ENCODE measurements at places on chromosomes 7 and 10. TPM values are rescaled to one million over a fixed set of nuclear protein-coding genes. Genes with fewer than 3 reads are reported as not detected.
A peak's percentile ranks its signal among the peaks of the same experiment; 100 is the strongest.

The MKRN1 gene
- total RNA-seq: 32.8 TPM

The SPDYE2B gene
- not detected for total RNA-seq

The RSU1 gene
- total RNA-seq: 49.7 TPM

DNA sequence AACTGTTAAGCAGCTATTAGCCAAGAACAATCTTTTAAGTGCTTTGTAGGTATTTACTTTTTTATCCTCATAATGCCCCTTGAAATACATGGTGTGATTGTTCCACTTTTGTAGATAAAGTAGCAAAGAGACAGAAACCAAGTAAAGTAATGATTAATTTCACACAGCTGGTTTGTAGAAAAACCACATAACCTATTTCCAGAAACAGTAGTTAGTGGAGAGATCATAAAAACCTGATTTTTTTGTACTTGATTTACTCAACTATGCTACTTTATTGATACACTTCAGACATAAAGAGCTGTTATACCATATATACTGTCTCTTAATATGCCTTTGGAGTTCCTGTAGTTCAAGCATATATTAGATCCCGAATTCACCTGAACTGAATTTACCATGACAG lies 118.4 kb downstream of the SEMA3A start:
- H3K27ac ChIP-seq: no peak overlapping the region
- no peaks in the 10 kb centered on the region for H3K36me3 ChIP-seq
- DNase-seq: no peak
- peaks cover under 1% of the 10 kb centered on the region for H3K4me1 ChIP-seq
- no peak overlapping the region for H3K4me3 ChIP-seq

GRCh38 chr10:109007514-109007913 lies 915.8 kb downstream of the XPNPEP1 start:
- H3K27ac ChIP-seq: no peak overlapping the region
- H3K4me3 ChIP-seq: no peak overlapping the region
- no peaks in the 10 kb centered on the region for H3K27me3 ChIP-seq
- DNase-seq: no peak
- no peaks in the 10 kb centered on the region for H3K4me1 ChIP-seq

DNA sequence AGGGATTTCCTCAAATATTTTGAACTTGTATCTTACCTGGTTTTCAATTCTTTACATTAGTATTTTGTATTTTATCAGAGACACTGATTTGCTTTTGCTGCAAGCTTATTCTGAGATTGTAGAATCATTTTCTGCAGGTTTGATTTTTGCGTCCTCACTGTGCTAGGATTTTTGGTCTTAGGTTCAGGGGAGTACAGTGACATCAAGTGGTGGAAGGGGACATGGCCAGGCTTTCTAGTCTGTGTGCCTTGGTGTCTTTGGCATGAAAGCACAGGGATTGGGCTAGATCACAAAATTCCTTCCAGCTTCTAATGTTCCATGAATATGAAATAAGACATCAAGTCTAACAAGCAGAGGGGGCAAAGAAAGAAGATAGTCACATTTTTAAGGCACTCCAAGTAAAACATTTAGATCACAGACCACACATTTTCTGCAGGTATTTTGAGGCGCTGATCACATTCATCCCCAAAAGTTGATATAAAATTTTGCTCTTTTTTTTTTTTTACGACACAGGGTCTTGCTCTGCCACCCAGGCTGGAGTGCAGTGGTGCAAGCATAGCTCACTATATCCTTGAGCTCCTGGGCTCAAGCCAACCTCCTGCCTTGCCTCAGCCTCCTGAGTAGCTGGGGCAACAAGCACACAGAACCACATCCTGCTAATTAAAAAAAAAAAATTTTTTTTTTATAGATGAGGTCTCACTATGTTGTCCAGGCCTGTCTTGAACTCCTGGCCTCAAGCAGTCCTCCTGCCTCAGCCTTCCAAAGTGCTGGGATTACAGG lies 124.4 kb downstream of the PON1 start:
- H3K27ac ChIP-seq: no peak overlapping the region
- peaks cover 2% of the 10 kb centered on the region for H3K36me3 ChIP-seq
- H3K4me3 ChIP-seq: no peak overlapping the region
- no peaks in the 10 kb centered on the region for H3K27me3 ChIP-seq
- DNase-seq: peak; percentile 49

- no peaks in the 10 kb centered on the region for H3K27me3 ChIP-seq
- DNase-seq: no peak
- peaks cover 23% of the 10 kb centered on the region for H3K4me1 ChIP-seq
- H3K36me3 ChIP-seq: no peaks in the 10 kb centered on the region
- no peak overlapping the region for H3K27ac ChIP-seq
These were observed 15.5 kb upstream of the DNAJC12 start for GRCh38 chr10:67853512-67853911.

- no peak for DNase-seq
- H3K27ac ChIP-seq: no peak overlapping the region
- peaks cover 9% of the 10 kb centered on the region for H3K4me1 ChIP-seq
- peaks cover 5% of the 10 kb centered on the region for H3K36me3 ChIP-seq
These were observed 20.8 kb downstream of the CCDC6 start for GRCh38 chr10:59885430-59886134.

DNA sequence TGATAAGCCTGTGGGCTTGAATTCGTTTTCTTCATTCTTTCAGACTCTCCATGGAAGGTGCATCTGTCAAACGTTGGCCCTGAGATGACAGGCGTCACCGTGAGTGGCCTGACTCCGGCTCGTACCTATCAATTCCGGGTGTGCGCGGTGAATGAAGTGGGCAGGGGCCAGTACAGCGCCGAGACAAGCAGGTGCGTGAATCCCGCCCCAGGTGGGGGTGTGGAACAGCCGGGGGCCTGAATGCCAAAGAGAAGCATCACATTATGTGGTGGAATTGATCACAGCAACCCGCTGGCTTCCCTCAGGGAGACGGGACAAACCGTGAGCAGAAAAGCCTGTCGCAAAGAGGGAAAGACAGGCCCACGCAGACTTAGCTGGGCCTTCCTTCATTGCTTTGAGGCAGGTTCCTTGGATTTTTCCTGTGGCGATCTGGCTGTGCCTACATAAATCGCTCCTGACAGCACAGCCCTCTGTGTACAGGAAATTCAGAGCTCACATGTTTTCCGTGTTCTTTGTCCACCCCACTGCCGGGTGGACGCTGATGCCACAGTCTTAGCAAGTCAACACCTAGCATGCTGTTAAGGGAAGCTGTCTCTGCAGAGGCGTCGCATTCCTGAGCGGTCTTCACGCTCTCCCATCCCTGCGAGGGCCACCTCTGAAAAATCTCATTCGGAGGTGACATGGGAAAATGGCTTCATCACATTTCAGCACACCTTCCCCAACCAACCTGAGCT lies 671.0 kb upstream of the FOXK1 start:
- H3K4me3 ChIP-seq: no peak overlapping the region
- no peaks in the 10 kb centered on the region for H3K36me3 ChIP-seq
- H3K27ac ChIP-seq: no peak overlapping the region
- no peak for DNase-seq
- H3K27me3 ChIP-seq: no peaks in the 10 kb centered on the region

GRCh38 chr7:145053781-145054180 lies 217.9 kb upstream of the TPK1 start:
- no peaks in the 10 kb centered on the region for H3K36me3 ChIP-seq
- H3K4me3 ChIP-seq: no peak overlapping the region
- H3K4me1 ChIP-seq: no peaks in the 10 kb centered on the region

DNA sequence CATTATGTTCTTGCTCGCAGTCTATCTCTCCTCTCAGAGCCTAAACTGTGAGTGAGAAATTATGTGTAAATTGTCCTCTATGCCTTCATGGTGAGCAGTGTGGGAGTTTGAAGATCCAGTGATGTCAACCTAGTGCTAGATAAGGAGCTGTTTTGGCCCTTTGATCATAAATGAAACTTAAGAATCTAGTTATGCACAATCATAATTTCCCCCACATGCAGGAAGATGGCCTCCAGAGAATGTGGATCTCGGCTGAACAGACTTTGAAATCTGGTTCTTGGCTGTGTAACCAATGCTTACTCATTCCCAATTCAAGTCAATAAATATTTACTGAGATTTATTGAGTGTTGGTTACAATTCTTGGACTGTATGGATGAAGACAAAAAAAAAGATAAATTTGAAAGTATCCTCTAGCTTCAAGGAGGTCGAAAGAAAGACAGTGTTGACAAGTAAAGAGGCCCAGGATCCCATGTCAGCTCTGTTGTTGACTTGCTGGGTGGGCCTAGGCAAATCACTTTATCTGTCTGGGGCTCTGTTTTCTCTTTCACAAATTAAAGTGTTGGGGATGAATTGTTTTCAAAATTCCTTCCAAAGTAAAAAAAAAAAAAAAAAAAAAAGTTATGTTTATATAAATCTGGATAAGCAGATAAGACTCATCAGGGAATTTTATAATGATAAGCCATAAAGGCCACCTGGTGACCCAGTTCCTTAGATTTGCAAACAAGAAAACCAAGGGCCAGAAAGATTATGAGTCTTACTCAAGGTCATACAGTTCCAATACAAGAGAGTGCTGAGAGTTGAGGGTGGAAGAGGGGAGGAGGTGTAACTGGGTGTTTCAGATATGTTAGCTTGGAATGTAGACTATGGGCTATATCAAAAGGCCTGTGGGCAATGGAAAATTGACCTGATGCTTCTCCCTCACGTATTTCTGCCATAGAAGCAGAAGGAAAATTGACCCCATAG lies 969.9 kb downstream of the KCNMA1 start:
- no peak overlapping the region for H3K4me3 ChIP-seq
- no peak overlapping the region for H3K27ac ChIP-seq
- no peak for DNase-seq
- H3K4me1 ChIP-seq: no peaks in the 10 kb centered on the region

GRCh38 chr7:1729183-1729582 lies 59.1 kb downstream of the ELFN1 start:
- no peak overlapping the region for H3K4me3 ChIP-seq
- no peaks in the 10 kb centered on the region for H3K36me3 ChIP-seq
- no peak for DNase-seq
- peaks cover 30% of the 10 kb centered on the region for H3K27me3 ChIP-seq
- peaks cover 19% of the 10 kb centered on the region for H3K4me1 ChIP-seq
- no peak overlapping the region for H3K27ac ChIP-seq

DNA sequence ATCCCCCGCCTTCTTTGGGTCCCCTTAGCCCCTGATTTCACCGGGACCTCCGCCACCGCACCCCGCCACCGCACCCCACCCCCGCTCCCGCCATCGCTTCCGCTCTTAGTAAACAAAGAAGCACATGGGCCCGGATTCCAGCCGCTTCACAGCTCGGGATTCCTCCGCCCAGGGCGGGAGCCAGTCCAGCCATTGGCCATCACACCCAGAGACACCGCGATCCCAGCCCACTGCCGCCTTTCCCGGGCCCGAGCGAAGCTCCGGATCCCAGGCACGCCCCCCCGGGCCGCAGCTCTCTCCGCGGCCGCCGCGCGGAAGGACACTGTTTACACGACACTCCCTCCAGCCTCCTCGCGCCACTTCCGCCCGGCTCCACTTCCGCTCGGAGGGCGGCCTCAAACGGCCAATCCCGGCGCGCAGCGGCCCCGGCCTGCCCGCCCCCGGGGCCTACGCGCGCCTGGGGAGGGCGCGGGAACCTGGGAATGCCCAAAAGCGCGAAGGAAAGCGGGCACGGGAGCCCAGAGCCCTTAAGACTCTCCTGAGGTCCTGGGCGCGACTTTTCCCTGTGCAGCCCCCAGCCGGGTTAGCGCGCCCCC lies 679 bp downstream of the MCM7 start:
- peak overlapping the region; percentile 85 for H3K4me3 ChIP-seq
- peak; percentile 89 for DNase-seq

DNA sequence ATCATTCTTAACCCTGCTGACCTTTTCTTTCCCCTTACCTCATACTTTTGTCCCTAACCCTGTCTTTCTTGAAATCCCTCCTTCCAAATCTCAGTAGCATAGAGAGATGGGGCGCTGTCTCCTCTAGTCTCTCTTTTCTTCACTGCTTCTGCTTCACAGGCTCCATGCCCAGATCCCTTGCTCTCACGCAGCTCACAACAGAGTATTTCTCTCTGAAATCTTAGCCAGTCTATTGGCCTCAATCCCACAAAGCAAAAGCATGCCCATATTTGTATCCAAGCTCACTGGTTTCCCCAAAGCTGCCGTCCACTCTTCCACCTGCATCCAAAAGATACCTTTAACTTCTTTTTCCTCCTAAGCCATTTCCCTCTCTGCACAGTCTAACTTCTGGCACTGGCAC lies 526.8 kb downstream of the PLXDC2 start:
- no peaks in the 10 kb centered on the region for H3K36me3 ChIP-seq
- no peaks in the 10 kb centered on the region for H3K4me1 ChIP-seq
- H3K27ac ChIP-seq: no peak overlapping the region
- no peak overlapping the region for H3K4me3 ChIP-seq
- no peak for DNase-seq

GRCh38 chr7:74253331-74253730 lies 868 bp downstream of the RFC2 start:
- peaks cover 23% of the 10 kb centered on the region for H3K36me3 ChIP-seq
- peak overlapping the region; percentile 79 for H3K27ac ChIP-seq
- DNase-seq: no peak

DNA sequence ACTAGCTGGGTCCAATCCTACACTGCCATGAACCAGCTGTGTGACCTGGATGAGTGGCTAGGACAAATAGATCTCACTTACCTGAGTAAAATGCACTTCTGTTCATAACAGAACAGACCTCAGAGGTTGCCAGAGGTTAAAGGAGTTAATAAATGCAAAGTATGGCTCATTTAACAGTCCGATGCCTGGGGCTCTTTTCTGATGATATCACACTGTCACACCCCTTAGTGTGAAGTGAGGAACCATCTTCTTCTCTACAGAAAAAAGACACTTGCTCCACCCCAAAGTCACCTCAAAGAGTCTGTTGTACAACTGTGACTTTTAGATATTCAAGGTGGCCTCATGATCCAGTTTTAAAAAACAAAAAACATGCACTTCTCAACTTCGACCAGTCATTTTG lies 21.5 kb upstream of the TARP start:
- H3K4me1 ChIP-seq: no peaks in the 10 kb centered on the region
- H3K36me3 ChIP-seq: no peaks in the 10 kb centered on the region
- no peak for DNase-seq
- no peaks in the 10 kb centered on the region for H3K27me3 ChIP-seq

DNA sequence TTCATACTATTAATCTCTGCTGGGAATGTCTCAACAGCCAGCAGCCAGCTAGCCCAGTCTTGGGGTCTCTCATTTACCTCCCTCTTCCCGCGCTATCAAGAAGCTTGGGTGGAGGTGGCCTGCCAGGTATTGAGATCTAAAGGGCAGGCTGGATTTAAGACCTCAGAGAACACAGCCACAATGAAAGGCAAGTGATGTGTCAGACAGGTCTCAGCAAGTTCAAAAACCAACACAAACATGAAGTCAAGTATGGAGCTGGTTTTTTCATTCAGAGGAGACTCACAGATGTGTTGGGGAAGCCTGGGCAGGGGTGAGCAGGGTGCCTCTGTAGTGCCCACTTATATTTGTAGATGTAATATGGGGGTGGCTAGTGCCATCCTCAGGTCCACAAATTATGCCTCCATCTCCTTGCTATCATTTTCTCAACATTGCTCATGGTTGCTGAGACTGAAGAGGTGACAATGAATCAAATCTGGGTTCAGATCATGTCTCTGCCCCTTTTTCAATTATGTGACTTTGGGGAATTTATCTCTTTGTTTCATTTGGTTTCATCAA lies 27.7 kb upstream of the CROT start:
- no peak overlapping the region for H3K4me3 ChIP-seq
- DNase-seq: no peak
- no peak overlapping the region for H3K27ac ChIP-seq
- H3K4me1 ChIP-seq: peaks cover 38% of the 10 kb centered on the region
